Activated T-helper 2 cell treated with anti-CD3 and anti-CD28 coated beads, Interferon-gamma antibody, Interleukin-2, Interleukin-4, amounts not matched to agents 10 μg/mL and 5 μg/mL and 100 μg/mL, durations not matched to agents 14 hours and 24 hours and 36 hours (primary cell): ENCODE measurements at places on chromosomes 12 and 14.

DNA sequence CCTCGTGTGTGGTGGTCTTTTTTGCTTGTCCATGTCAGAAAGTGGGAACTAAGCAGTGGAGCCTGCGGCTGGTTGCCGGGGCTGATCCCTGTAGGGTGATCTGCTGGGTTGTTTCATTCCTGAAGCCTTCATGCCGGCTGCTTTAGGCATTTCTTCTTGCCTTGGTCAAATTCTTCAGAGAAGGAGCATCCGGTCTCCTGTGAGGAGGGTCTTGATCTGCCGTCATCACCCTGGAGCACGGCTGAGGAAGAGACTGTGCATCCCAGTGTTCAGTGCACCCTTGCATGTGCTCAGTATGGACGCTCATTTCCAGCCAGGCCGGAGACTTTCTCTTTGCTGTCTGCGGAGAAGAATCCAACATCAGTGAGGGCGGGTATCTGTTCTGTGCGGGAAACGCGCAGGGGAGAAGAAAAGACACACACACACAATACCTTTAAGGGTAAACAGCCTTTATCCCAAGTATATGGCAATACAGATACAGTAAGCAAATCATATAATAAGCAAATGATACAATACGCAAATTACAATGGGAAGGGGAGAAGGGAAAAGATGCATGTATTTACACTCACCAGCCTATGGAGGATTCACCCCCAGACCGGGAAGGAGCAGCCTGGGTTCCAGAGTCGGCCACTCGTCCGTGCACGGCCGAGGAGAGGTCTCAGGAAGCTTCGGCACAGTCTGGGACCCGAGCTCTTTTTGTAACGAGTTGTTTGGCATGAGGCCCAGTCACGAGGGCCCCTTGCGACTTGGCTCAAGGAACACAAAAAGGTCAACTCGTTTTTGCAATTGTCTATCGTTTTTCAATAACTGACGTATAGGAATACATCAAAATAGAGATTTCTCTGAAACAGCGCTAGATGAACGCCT lies 1366.8 kb upstream of the TMEM132C start:
- no peak for DNase-seq
- no peaks in the 10 kb centered on the region for H3K36me3 ChIP-seq
- H3K4me3 ChIP-seq: no peak overlapping the region
- H3K27ac ChIP-seq: no peak overlapping the region
- H3K27me3 ChIP-seq: no peaks in the 10 kb centered on the region
- no peaks in the 10 kb centered on the region for H3K4me1 ChIP-seq

- H3K27ac ChIP-seq: no peak overlapping the region
- H3K4me1 ChIP-seq: peaks cover 8% of the 10 kb centered on the region
- no peak for DNase-seq
- no peak overlapping the region for H3K4me3 ChIP-seq
- H3K36me3 ChIP-seq: no peaks in the 10 kb centered on the region
These were observed 27.0 kb downstream of the RIN3 start for GRCh38 chr14:92540472-92541048.

- H3K27me3 ChIP-seq: no peaks in the 10 kb centered on the region
- no peaks in the 10 kb centered on the region for H3K36me3 ChIP-seq
- H3K4me1 ChIP-seq: no peaks in the 10 kb centered on the region
- no peak overlapping the region for H3K27ac ChIP-seq
- no peak for DNase-seq
These were observed 376.5 kb upstream of the GARIN6 start for GRCh38 chr12:99271071-99271470.

DNA sequence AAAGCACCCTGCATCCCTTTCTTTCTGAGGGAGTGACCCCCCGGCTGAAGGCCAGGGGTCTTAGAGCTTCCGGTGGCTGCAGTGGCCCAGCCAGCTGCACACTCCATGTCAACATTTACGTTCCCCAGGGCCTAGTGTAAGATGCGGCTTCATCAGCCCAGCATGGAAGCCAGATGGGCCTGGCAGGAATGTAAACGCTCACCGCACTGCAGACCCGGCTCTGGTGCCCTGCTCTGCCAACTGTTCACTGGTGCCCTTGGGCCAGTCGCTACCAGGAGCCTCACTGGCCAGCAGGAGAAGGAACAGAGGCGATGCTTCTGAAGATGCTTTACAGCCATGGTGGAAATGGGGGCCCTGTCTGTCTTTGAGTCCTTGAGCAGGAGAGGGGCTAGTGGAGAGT lies 8.6 kb upstream of the TMEM119 start:
- no peak overlapping the region for H3K27ac ChIP-seq
- H3K36me3 ChIP-seq: no peaks in the 10 kb centered on the region
- DNase-seq: no peak

DNA sequence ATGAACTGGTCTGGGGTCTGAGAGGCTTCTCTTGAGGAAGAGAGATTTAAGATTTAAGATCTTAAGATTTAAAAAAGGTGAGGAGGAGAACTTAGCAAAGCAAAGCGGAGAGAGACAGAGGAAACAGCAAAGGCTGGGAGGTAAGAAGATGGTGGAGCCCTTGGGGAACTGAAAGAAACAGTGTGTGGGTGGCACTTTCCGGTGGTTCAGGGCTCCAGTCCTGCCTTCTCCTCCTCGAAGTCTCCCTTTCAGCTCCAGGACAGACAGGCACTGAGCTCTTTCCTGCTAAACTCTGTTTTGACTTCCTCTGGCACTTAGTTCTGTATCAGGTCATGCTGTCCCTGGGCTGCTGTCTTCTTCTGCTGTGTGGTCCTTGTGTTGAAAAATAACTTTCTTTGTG lies 298.7 kb upstream of the SRRM4 start:
- no peak overlapping the region for H3K4me3 ChIP-seq
- H3K27ac ChIP-seq: no peak overlapping the region
- DNase-seq: no peak
- H3K36me3 ChIP-seq: no peaks in the 10 kb centered on the region
- no peaks in the 10 kb centered on the region for H3K27me3 ChIP-seq

DNA sequence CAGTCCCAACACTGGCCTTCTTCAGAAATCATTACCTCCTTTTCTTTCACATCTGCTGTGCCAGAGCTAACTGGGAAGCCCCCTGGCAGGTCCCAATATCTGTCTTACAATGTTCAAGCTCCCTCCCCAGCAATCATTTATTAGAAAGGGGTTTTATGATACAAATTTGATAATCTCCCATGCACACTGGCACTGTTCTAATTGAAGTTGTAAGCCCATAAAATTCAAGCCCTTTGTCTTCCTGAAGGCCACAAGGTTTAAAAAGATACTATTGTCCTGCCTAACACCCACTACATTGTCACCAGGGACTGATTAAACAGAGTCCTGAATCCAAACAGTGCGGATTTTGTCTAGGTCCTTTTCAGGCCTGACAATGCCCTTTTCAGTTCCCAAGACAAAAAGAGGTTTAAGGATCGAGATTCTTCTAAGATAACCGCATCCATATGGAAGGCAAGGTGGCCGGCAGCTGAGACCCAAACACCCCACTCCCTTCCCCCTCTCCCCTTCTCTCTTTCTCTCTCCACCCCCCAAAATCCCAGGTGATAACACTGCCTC lies 3.3 kb downstream of the NKX2-8 start:
- no peak overlapping the region for H3K4me3 ChIP-seq
- H3K4me1 ChIP-seq: no peaks in the 10 kb centered on the region
- DNase-seq: no peak
- H3K27ac ChIP-seq: no peak overlapping the region
- peaks cover 43% of the 10 kb centered on the region for H3K27me3 ChIP-seq

DNA sequence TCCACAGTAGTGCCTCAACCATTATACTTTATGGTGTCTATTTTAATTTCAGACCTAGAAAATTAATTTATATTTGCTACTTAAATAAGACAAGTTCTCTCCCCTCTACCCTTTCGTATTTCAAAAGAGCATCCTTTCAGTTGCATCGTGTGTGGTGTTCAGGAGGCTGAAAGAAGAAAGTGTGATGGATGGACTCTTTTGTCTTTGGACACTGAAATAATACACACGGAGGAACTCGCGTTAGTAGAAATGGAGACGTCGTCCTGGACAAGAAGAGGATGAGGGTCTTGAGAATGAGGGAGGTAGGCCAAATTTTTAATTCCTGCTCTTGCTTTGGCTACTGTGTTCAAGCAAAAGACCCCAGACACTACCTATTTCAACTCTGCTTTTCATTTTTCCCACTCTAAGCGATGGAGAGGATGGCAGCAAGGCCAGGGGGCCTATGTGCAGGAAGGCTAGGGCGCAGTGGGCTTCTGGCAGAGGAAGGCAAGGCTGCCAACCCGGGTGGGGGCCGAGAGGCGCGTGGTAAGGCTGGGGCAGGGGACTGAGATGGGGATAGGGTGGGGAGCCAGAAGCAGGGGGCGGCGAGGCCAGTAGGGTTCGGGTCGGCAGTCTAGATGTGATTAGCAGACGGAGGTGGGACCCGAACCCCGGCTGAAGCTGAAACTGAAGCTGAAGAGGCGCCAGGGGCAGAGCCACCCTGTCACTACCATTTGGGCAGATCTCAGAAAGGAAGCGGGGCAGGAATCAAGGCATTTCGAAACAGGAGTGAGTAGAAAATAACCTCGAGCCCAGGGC lies 722 bp downstream of the TMED8 start:
- peaks cover 30% of the 10 kb centered on the region for H3K36me3 ChIP-seq
- peaks cover 42% of the 10 kb centered on the region for H3K4me1 ChIP-seq
- DNase-seq: no peak
- H3K4me3 ChIP-seq: peak overlapping the region; percentile 90
- peaks cover 2% of the 10 kb centered on the region for H3K27me3 ChIP-seq

DNA sequence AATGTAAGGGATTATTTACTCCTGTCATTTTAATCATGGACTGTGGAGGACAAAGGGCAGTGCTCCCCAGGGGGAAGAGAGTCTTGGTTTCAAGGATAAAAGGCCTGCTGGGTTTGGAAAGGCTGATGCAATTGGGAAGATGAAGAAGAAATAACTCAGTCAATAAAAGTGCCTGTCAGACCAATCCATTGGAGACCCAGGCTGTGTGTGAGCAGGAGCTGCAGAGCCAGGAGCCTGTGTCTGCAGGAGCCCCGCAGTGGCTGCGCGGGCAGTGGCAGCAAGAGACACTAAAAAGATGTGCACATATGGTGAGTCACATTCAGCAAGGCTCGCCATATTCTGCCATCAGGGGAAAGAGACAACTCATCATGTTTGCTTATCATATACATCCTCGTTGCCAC lies 90.4 kb downstream of the CRACR2A start:
- H3K4me1 ChIP-seq: no peaks in the 10 kb centered on the region
- H3K36me3 ChIP-seq: peaks cover 63% of the 10 kb centered on the region
- DNase-seq: no peak
- H3K27ac ChIP-seq: no peak overlapping the region

DNA sequence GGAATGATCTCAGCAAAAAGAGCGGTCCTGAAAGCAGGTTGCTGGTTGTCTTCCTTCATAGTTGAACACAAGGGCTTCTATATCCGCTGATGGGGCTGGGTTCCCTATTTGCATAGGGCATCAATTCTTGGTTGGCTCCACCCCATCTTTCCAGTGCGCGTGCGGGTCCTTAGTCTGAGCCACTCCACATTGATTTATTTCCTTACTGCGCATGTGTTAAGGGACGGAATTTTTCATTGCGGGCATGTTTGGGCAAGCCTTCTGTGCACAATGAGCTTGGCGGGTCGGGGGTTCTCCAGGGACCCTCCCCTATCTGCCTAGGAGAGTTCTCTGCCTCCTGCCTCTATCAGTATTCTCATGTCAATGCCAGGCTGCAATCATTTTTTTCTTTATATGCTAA lies 21.2 kb upstream of the DLGAP5 start:
- H3K27ac ChIP-seq: no peak overlapping the region
- peaks cover 5% of the 10 kb centered on the region for H3K4me1 ChIP-seq
- no peak for DNase-seq

DNA sequence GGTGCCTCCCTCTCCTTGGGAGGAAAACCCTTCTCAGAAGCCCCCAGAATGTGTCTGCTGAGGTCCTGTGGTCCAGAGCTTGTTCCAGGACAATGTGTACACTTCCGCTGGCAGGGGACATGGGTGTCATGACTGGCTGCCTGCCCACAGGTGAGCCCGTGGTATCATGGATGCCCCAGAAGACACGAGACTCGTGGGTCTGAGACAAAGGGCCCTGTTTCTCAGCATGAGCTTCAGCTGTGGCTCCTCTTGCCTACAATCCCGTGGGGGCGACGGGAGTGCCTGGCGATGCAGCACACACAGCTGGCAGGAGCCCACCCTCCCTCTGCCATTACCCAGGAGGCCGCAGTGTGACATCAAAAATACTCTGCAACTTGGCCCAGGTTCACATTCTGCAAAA lies 7.0 kb downstream of the TMEM121 start:
- H3K36me3 ChIP-seq: no peaks in the 10 kb centered on the region
- H3K4me1 ChIP-seq: peaks cover 2% of the 10 kb centered on the region
- DNase-seq: no peak
- H3K4me3 ChIP-seq: no peak overlapping the region

- H3K27me3 ChIP-seq: no peaks in the 10 kb centered on the region
- peaks cover 54% of the 10 kb centered on the region for H3K4me1 ChIP-seq
- H3K36me3 ChIP-seq: peaks cover 63% of the 10 kb centered on the region
These were observed 12.5 kb downstream of the GPR68 start for GRCh38 chr14:91232052-91232451.

DNA sequence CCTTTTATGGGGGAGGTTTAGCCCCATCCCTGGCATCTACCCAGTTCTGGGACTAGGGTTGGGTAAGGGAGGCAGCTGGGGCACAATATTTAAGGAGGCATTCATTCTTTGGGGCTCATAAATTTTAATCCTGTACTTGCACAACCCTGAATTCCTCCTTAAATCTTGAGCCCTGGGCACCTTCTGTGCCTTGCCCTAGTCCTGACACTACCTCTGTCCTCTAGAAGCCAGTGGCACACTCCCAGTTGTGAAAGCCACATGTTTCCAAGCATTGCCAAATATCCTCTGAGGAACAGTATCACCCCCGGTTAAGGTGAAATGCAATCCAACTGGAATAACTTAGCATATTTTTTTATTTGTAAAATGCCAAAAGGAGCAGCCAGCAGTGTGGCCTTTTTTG lies 36.6 kb downstream of the SLC16A7 start:
- no peak for DNase-seq
- H3K4me1 ChIP-seq: peaks cover 18% of the 10 kb centered on the region
- H3K27me3 ChIP-seq: no peaks in the 10 kb centered on the region
